ENCODE measurements at places on chromosomes 4 and X.
A peak's percentile ranks its signal among the peaks of the same experiment; 100 is the strongest.

GRCh38 chrX:118742176-118742575, 14.8 kb downstream of the IL13RA1 start:
- DNase-seq = no peak

DNA sequence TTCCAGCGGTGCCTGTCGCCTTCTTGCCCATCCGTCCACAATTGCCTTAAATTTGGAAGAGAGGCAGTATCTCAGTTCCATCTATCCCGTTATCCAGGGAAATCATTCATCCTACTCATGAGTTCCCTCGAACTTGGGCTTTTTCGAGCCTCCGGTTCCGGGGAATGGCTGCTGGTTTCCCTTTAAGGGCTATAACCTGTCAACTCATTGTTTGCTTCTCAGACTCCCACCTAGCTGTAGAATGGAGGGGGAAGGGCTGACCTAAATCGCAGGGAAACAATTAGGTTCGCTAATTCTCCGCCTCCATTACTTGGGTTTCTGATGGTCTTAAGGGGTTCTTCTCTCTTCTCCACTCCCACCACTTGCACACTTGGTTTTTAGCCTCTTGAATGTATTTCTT, 1.2 kb downstream of the UCHL1 start:
- DNase-seq = no peak

GRCh38 chr4:154329268-154329868, 162.2 kb downstream of the DCHS2 start:
- no peak for DNase-seq

- no peak for DNase-seq
Measured at GRCh38 chr4:158861281-158861680, 92.5 kb downstream of the FNIP2 start.

GRCh38 chr4:70269674-70270073, 27.3 kb downstream of the CSN3 start:
- no peak for DNase-seq

DNA sequence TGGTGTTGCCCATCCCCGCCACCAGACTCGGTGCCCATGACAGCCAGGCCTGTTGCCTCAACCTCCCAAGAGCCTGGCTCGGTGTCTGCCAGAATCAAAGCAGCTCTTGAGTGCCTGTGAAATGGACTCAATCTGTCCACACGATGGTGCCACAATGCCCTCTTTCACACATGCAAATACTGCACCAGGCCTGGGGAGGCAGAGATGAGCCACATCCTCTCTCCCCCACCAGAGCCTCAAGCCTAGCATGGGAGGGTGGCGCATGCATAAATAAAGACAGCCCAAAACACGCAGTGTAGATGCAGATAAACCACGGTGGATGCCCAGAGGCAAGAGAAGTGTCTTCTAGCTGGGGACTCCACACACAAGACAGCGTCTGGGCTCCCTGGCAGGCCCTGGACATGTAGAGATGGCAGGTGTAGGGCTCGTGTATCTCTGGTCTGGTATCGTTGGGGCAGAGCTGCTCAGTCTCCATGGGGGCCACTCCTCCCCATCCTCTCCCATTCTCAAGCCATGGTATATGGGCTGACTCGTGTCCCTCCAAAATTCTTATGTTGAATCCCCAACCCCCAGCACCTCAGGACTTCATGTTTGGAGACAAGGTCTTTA, 65.6 kb downstream of the JAKMIP1 start:
- peak; percentile 6 for DNase-seq

DNA sequence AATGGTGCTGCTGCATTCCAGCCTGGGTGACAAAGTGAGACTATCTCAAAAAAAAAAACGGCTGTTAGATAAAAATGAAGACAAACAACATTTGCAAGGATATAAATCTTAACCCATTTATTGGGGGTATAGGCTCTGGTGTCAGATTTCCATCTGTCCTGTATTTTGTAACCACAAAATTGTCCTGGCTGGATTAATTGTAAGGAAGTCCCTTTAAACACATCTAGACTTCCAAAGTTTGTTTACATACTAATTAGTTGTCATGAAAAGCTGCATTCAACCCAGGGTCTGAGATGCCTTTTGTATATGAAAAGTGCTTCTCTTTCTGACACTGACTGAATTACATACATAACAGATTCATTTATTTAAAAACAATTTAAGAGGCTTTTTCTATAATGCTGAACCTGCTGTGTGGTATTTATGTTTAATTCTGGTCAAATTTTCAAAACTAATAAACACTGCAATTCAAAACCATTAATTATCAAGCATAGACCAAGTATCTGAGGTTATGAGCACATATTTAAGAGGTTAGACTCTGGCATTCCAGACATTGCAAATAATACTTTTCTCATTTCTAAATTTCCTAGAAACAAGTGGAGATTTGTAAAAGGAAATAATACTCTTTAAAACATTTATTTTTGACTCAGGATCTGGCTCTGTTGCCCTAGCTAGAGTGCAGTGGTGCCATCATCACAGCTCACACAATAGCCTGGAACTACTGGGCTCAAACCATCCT, 17.5 kb upstream of the UGDH start:
- no peak for DNase-seq

DNA sequence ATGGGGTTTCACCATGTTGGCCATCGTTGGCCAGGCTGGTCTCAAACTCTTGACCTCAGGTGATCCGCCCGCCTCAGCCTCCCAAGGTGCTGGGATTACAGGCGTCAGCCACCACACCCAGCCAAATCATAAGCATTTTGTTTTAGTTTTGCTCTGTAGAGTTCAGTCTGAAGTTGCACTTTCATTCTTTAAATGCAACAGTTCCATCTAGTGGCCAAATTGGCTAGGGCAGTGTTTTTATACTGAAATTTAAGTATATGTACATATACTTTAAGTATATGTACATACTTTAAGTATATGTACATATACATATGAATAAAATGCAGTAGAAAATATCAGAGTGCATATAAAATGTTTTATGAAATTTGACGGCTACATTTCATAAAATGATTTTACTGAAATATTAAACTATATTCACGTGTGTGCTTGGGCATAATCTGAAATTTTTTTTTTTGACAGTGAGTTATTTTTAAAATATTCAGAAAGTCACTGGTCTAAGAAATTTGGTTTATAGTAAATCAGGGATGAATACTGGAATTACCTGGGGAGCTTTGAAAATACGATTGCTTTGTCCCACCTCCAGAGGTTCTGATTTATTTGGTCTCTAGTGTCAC, 145.5 kb downstream of the NWD2 start:
- DNase-seq = peak; percentile 6

GRCh38 chrX:21845096-21845495, 5.7 kb downstream of the MBTPS2 start:
- DNase-seq = no peak

DNA sequence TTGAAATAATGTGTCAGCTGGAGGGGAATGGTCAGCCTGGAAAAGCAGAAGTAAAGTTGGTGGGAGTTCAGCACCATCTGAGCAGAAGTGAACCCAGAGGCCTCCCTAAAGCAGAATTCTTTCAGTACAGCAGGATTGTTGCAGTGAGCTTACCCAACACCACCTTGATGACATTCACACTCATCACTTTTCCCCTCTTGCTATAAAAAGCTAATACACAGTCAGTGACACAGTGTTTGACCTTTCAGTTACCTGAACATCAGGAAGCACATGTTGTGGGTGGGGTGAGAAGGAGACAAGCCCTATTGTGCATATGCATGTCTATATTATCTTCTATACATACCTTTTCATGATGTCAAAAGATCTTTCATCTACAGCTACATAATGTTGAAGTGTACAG, 624.7 kb upstream of the ZFP42 start:
- no peak for DNase-seq

DNA sequence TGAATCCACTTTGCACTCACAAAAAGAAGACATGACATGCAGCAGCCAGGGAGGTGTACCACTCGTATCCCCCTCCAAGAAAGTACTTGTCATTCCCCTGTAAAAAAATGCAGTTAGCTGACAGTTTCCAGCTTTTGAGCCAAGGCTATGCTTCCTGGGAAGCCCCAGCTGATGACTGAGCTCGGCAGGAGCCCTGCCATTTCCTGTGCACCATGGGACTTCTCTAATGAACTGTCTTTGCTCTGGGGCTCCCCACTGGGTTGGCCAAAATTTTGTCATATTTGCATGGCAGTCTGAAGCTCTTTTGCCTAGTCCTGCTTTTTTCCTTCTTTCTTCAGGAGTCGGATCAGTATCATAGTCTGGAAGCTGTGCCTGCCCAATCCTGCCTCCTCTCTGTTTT, 104.5 kb upstream of the MAOA start:
- no peak for DNase-seq

DNA sequence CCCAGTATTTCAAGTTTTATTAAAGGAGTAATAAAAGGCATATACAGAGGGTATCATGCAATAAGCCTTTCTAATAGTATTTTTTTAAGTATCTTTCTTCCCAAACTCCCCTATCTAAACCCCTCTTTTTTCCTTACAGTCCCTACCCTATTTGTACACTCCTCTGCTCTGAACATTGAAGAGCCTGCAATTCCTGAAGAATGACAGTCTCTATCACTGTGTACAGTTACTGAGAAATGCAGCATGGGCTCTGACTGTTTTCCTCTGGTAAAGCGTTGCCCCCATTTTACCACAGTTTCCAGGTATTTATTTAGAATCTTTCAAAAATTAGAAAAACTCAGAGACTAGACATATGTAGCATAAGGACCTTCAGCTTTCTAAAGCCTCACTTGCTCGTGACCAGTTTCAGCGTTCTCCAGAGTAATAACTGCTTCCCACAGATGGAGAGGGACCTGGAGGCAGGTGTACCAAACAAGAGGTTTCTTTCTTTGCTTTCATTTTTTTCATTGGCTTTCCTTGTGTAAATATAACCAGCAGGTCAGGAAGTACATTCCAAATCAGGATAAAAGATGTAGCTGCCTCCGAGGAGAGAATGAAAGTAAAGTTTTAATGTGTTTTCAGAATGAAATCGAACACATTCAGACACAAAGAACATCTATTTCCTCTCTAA, 230.8 kb downstream of the CFAP299 start:
- DNase-seq = no peak

DNA sequence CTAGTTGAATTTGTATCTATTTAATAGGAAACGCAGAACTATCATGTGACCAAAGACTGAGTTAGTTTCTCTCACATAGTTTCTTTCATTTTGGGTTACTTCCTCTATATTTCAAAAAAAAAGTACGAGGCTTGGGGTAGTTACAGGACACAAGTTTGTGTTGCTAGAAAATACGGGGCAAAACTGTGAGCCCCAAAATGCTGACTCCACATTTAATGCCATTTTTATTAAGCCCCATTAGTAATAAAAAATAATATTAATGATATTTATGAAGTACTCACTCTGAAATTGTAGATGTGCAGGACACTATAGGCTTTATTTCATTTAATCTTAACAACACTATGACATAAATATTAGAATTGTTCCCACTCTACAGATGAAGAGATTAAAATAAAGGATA, 268.6 kb downstream of the DTHD1 start:
- DNase-seq = no peak

DNA sequence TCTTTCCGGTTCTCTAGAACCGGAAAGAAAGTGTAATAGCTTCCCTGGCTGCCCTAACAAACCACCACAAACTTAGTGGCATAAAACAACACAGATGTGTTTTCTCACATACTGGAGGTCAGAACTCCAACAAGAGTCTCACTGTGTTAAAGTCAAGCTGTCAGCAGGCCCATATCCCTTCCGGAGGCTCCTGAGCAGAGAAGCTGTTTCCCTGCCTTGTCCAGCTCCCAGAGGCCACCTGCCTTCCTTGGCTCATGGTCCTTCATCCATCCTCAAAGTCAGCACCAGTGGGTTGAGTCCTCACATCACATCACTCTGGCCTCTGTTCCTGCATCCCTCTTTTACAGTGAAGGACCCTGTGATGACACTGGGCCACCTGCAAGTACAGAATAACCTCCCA, 49.8 kb upstream of the HMX1 start:
- no peak for DNase-seq

GRCh38 chrX:20037186-20037585, 46.3 kb upstream of the BCLAF3 start:
- no peak for DNase-seq

GRCh38 chr4:156827519-156827918, 144.1 kb downstream of the PDGFC start:
- DNase-seq = no peak

DNA sequence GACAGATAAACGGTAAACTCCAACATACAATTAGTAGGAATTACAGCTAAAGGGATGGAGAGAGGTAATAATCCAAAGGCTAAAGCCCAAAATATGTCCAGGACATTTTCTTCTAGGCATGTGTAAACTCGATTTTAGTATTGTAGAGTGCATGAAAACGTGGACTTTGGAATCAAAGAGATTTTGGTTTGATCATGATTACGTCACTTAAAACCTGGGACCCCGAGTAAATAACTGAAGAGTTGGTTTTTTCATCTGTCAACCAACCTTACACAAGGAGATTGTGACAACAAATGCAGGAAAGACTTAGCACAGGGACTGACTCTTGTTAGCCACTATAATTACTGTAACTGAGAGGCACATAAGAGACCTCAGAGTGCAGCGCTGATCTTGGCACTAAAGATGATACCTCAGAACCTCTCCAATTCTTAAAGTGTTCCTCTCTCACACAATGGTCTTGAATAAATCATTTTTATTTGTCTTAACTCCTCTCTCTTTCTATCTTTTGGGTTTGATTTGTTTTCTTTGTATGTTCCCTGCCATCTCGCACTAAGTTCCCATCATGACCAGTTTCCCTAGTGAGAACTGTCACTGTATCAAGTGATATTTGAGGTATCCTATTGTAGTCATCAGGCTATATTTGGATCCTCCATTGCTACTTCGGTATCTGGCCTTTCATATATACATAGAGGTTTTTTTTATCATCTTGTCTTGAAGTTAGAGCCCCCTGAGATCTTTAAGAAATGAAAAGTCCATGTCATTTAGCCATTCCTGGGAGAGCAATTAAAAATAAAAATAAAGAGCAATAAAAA, 32.2 kb upstream of the MSL3 start:
- DNase-seq = no peak

DNA sequence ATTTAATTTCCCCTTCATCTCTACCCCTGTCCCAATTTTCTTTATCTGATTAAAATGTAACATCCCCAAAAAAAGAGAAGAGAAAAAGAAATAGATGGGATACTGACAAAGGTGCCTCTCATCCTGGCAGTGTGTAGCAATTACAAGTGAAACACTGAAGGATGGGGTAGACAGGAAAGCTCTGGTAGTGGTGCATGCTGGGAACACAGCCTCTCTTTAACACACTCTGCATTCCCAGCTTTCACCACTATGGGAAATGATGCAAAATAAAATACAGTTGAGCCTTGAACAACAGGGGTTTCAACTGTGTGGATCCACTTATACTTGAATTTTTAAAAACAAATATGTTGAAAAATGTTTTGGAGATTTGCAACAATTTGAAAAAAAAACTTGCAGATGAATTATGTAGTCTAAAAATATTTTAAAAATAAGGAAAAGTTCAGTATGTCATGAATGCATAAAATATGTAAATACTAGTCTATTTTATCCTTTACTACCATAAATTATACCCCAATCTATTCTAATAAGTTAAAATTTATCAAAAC, 239.2 kb upstream of the DDX53 start:
- peak; percentile 1 for DNase-seq

GRCh38 chrX:121457096-121457495, 409.7 kb downstream of the GLUD2 start:
- no peak for DNase-seq

DNA sequence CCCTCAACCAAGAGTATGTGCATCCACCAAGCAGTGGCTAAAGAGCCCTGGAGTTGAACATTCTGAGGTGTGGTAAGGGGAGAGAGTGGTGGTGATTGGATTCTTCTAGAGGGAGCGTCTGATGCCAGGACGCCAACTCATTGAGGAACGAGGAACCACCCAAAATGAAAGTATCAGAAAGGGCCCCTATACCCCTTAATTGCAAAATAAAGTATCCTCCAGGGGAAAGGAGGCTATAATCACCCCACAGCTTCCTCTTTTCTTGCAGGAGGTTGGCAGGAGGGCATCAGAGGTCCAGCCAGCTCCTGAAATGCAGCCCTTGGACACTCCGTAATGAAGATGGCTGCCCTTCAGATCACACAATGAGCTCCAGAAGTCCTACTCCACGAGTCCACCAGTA, 5.3 kb upstream of the KIAA1210 start:
- DNase-seq = no peak
